ENCODE measurements at places on chromosomes 3 and 15.

DNA sequence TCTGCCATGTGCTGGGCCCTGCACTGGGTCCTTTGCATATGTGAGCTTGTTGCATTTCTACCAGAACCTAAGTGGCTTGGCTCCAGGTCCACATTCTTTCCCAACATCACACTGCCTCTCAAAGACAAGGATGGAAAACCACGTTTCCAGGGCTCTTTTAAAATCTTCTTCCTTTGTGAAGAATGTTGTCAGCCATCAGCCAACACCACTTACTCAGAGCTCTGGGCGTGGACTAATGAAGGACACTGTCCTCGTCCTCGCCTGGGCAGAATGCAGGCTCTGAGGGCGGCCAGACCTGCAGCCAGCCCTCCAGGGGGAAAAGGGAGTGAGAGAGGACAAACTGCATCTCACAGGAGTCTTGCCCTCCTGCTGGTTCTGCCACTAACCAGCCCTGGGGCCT is 49.7 kb downstream of the MAGEF1 start:
- DNase-seq = no peak

GRCh38 chr3:155963570-155963969 is 93.1 kb downstream of the GMPS start:
- DNase-seq = no peak

- DNase-seq = no peak
Observed at GRCh38 chr15:71386448-71387236, 271.4 kb downstream of the THSD4 start.

DNA sequence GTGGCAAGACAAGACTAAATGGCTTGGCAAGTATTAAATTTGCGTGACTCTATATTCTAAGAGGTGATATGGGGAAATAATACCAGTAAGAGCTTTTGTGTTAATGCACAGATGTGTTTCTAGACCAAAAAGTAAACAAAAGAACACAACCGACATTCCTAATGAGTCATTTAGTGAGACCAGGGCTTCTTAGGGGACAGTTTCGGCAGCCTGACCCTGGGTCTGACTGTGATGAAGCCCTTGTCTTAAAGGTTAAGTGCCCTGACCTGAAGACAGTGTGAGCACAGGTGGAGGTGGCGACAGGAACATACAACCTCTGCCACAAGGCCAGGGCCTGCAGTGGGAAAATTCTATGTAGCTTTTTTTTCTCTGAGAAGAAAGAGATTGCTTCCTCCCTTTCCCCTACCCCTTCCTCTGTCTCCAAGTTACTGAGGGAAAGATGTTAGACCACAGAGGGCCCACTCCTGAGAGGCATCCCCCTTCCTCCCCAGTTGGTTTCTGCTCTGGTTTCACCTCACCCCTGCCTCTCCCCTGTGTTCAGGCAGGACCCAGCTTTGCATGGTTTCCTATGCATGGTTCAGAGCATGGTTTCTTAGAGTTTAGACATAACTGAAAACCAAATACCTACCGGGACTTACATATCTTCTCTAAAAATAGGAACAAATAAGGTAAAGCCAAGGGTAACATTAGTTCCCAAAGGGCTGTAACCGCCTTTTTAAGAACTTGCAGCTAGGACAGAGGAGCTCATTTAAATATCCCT is 24.8 kb upstream of the CMTM7 start:
- DNase-seq = no peak

- no peak for DNase-seq
Observed at GRCh38 chr3:119184796-119185570, 11.6 kb downstream of the UPK1B start.

- no peak for DNase-seq
Observed at GRCh38 chr3:39029556-39029955, 22.2 kb downstream of the SCN11A start.

GRCh38 chr3:140736863-140737460 is 59.1 kb downstream of the TRIM42 start:
- peak; percentile 68 for DNase-seq

GRCh38 chr3:14425581-14426304 is 23.3 kb downstream of the SLC6A6 start:
- DNase-seq = no peak

DNA sequence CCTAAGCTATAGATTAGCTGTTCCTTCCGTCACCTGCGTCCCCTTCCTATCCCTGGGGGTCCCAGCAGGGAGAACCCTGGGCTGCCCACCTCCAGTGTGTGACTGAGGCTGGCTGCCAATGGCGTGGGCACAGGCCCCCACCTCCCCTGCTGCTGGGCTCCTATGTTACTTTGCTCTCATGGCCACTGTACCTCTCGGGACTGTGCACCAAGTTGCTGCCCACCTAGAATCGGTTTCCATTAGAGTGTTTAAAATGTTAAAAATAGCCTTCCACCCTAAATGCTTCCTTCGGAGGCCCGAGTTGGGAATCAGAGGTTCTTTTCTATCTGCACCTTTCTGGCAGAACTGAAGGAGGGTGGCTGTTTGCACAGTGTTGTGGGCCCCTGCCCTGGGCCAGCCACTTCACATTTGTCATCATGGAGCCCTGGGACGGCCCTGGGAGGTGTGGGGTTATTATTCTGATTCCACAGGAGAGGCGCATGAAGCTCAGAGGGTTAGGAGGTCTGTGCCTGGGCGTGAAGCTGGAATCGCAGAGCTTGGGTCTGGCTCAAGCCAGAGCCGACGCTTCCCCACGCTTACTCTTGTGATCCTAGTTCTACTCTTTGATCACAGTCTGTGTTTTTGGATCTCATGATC is 29.1 kb downstream of the IRAK2 start:
- DNase-seq = no peak

DNA sequence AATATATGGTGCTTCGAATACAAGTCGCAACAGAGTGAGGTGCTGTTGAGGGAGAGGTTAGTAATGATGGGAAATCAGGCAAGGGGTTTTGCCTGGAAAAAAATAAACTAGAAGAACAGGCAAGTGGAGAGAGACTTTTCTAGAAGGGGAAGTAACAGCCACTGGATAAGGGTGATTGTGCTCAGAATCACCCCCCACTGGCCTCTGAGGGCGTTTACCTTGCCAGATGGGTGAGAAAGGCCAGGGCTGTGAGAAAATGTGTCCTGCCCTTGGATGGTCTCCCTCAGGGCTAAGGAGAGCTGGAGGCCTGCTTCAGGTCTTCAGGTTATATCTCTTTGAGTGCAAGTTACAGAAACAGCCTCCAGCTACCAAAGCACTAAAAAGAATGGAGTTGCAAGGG is 151.8 kb downstream of the MEX3B start:
- DNase-seq = no peak

- no peak for DNase-seq
Observed at GRCh38 chr3:34969513-34969912, 669.8 kb upstream of the ARPP21 start.

GRCh38 chr15:90046911-90047392 is 45.8 kb downstream of the ZNF710 start:
- no peak for DNase-seq

GRCh38 chr15:99734575-99734974 is 1.3 kb upstream of the LYSMD4 start:
- no peak for DNase-seq

- no peak for DNase-seq
Observed at GRCh38 chr15:98728082-98728810, 79.9 kb downstream of the IGF1R start.

DNA sequence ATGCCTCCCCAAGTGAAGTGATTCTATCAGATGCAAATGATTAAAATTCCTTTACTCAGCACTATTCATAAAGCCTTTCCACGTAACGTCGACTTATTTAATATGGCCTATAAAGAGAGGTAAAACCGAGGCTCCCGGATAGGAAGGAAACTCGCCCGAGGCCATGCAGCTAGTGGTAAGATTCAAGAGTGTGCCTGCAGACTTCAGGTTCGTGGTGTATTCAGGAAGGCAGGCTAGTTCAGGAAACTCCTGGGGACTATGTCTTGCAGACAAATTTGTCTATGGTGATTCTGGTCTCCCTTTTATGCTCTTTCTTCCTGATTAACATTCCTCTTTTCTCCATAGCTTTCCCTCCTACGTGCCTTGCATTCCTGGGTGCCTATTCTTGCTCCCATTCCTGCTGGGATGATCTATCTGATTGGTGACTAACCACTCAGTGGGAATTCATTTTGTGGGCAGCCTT is 150.7 kb downstream of the SST start:
- no peak for DNase-seq

DNA sequence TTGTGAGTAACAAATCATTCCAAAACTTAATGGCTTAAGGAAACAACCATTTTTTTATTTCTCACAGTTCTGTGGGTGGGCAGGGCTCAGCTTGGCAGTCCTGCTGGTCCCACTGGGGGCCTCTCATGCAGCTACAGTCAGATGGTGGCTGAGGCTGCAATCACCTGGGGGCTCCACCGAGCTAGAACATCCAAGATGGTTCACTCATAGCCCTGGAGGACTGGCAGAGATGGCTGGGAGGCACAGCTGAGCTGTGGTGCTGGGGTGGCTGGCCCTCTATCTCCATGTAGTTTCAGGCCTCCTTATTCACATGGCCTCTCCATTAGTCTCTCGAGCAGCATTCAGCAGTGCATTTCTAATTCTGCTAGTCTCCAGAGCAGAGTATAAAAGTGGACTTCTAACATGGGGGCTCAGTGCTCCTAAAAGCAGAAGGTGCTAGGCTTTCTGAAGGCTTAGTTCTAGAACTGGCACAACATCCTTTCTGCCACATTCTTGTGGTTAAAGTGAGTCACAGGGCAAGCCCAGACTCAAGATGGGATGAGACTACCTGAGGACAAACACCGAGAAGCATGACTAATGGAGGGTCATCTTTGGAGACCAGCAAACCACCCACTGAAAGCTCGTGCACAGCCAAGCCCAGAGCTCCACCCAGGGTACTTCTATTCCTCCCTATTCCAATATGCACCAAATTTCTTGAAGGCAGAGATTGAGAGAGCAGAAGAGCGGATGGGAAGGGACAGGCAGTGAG is 6.3 kb downstream of the CAV3 start:
- no peak for DNase-seq

GRCh38 chr15:53274630-53275029 is 484.5 kb upstream of the ONECUT1 start:
- DNase-seq = no peak

GRCh38 chr15:44066211-44066827 is 128.8 kb downstream of the FRMD5 start:
- DNase-seq = no peak

DNA sequence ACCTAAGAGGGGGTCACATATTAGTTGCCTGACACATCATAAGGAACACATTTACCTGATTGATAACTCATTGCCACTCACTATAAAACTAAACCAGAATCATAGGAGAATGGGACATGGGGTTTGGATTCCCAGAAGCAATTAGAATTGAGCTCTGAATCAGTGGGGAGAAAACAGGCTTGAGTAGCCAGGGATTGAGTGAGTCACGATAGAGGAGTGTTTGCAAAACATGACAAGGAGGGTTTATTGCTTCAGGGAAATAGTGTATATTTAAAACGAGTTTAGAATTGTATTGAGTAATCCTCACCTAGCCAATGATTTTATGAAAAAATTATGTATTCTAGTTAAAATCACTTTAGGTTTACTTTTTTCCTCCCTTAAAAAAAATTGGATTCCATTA is 101.1 kb upstream of the THRB start:
- no peak for DNase-seq

DNA sequence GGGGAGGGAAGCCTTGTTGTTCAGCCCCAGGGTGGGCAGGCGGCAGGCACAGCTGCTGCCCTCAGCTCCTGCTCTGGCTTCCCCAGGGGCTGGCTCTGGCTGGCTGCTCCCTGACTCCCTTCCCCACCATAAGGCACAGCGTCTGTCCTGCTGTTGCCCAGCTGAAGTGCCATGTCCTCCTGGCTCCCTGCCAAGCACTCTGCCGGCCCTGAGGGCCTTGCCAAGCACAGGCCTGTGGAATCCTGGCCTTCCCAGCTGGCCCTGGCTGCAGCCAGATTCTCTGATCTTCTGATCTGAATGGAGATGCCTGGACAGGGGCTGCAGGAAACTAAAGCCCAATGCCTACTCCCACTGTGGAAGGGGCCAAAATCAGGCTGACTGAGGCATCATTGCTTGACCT is 1.1 kb downstream of the IQCF6 start:
- peak; percentile 54 for DNase-seq

GRCh38 chr3:28218071-28218916 is 23.1 kb upstream of the CMC1 start:
- no peak for DNase-seq

- no peak for DNase-seq
Observed at GRCh38 chr3:98406034-98406433, 15.6 kb downstream of the OR5K3 start.

DNA sequence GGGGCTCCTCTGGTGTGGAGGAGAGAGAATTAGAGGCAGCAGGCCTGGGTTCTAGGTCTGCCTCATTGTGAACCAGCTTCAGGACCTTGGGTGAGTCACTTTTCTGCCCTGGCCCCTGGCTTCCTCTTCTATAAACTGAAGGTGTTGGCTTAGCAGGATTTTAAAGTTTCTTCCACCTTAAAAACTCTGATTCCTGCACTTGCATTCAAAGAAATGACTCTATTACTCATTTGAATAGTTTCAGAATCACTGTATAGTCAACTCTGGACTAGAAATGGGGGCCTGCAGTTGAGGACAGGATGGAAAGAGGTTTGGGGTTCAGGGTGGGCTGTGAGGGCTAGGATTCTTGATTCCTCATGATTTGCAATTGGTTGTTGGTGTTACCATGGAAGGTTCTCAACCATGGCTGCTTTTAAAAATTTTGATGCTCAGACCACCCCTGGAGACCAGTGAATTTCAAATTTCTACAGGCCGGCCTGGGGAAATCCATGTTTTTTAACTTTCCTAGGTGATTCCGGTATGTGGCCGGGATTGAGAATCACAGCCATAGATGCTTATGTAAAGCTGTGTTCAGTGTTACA is 19.9 kb downstream of the SMAD3 start:
- DNase-seq = no peak

- no peak for DNase-seq
Observed at GRCh38 chr3:69102384-69102783, 17.6 kb downstream of the ARL6IP5 start.

DNA sequence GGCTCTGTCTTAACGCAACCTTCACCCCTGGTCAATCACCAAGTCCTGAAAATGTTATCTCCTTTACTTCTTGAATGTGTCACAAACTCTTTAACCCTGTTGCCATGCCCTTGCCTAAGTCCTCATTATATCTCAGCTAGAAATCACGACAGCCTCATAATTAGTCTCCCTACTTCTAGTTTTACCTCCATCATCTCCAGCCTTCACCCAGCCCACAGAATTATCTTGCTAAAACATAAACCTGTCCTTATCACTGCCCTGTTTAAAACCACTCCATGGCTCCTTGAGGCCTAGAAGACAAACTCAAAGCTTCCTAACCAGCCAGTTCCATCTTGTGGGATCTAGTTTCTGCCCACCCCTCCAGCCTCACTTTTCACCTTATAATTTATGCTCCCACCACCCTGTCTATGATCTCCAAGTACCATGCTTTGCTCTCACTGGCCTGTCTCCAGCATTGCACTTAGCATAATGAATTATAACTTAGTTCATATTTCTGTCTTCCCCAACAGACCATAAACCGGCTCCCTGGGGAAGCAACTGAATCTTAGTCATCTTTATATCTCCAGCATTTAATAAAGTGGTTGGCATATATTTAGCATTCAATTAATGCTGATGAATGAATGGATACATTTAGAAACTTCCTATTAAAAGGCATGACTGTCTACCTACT is 39.2 kb downstream of the GPR176 start:
- DNase-seq = no peak

- DNase-seq = no peak
Observed at GRCh38 chr15:68415501-68416157, 16.3 kb downstream of the ITGA11 start.

GRCh38 chr3:62361824-62362223 is 11.5 kb downstream of the FEZF2 start:
- DNase-seq = no peak

- no peak for DNase-seq
Observed at GRCh38 chr3:149801195-149801594, 8.8 kb upstream of the ANKUB1 start.

GRCh38 chr3:134029256-134029733 is 430 bp downstream of the SLCO2A1 start:
- no peak for DNase-seq

- peak; percentile 37 for DNase-seq
Observed at GRCh38 chr15:82044373-82045178, 1.2 kb downstream of the MEX3B start.

Measured in posterior cingulate gyrus (tissue), 11 donors.